ENCODE measurements at places on chromosomes 16 and 17. TPM values are rescaled to one million over a fixed set of nuclear protein-coding genes. Genes with fewer than 3 reads are reported as not detected.

CFAP52 gene
- not detected for total RNA-seq

KRTAP4-6 gene
- not detected for total RNA-seq

SEPTIN1 gene
- 0.86 TPM for total RNA-seq

IST1 gene
- 173 TPM for total RNA-seq

LPO gene
- not detected for total RNA-seq

XYLT1 gene
- 57.1 TPM for total RNA-seq

CIBAR2 gene
- not detected for total RNA-seq

EEF2KMT gene
- total RNA-seq, result 14.6 TPM

All from esophagus muscularis mucosa (tissue), 4 donors.